ENCODE measurements at places on chromosomes 2 and 18.

- DNase-seq, result no peak
Measured at GRCh38 chr2:46269544-46270273, 27.5 kb upstream of the EPAS1 start.

- no peak for DNase-seq
Measured at GRCh38 chr2:18899725-18900124, 310.4 kb upstream of the NT5C1B start.

- DNase-seq, result no peak
Measured at GRCh38 chr2:65017335-65017734, 28.1 kb downstream of the SLC1A4 start.

DNA sequence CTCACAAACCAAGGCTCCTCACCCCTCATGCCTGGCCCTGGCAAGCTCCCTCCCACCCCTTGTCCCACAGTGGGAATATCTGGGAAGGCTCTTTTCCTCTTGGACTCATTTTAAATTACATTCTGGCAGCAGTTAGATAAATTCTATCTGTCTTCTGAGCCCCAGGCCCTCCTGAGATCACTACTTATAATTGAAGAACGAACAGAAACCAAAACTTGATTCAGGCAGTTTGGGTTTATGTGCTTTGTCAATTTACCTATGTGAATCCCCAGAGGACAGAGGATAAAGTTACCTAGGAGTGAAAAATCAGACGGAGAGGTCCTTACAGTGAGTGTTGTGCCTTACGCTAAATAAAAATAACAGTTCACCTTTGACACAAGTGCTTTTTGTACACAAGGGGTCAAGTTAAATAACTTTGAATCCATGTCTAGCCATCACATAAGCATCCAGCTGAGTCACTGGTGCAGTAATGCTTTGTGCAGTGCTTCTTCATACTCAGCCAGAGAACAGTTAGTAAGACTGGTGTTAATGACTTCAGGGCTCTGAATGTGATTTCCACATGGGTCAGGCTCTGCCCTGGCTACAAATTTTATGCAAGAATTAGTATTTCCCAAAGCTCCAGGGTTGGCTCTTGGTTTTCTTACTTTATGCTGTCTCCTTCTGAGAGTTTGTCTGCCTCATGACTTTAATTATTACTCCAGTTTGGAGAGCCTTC lies 329.3 kb downstream of the INSIG2 start:
- DNase-seq, result no peak

DNA sequence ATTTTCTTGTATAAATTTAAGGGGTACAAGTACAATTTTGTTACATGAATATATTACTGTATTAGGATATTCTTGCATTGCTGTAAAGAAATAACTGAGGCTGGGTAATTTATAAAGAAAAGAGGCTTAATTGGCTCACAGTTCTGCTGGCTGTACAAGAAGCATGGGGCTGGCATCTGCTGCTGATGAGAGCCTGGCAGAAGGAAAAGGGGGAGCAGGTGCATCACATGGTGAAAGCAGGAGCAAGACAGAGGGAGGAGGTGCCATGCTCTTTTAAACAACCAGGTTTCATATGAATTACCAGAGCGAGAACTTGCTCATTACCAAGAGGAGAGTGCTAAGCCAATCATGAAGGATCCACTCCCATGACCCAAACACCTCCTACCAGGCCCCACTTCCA lies 399.5 kb upstream of the RAB6C start:
- DNase-seq, result no peak

GRCh38 chr2:176582176-176582575 lies 312.9 kb downstream of the MTX2 start:
- DNase-seq, result no peak

DNA sequence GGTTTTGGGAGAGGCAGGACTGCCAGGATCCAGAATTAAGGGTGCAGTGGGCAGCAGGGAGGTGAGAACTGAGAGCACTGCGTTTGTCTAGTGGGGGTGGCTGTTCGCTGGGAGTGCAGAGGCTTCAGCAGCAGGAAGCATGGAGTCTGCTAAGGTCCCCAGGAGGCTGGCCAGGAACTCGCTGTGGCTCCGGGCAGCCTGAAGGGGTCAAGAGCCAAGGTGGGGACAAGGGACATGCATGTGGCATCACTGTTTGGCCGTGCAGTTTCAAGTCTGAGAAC lies 43.2 kb upstream of the SEMA4C start:
- DNase-seq, result no peak

GRCh38 chr2:26620031-26620605 lies 21.0 kb downstream of the CIB4 start:
- DNase-seq, result no peak

GRCh38 chr2:31504311-31504710 lies 76.4 kb downstream of the SRD5A2 start:
- no peak for DNase-seq

- no peak for DNase-seq
Measured at GRCh38 chr2:219477815-219478214, 20.9 kb upstream of the GMPPA start.

GRCh38 chr2:218834685-218835084 lies 3.1 kb upstream of the PRKAG3 start:
- no peak for DNase-seq

All from activated naive CD8-positive, alpha-beta T cell treated with anti-CD3 and anti-CD28 coated beads for 36 hours (primary cell).